Transverse colon (tissue), 4 donors: ENCODE measurements at places on chromosomes 5 and 9. TPM values are rescaled to one million over a fixed set of nuclear protein-coding genes. Genes with fewer than 3 reads are reported as not detected.
A peak's percentile ranks its signal among the peaks of the same experiment; 100 is the strongest.

DNA sequence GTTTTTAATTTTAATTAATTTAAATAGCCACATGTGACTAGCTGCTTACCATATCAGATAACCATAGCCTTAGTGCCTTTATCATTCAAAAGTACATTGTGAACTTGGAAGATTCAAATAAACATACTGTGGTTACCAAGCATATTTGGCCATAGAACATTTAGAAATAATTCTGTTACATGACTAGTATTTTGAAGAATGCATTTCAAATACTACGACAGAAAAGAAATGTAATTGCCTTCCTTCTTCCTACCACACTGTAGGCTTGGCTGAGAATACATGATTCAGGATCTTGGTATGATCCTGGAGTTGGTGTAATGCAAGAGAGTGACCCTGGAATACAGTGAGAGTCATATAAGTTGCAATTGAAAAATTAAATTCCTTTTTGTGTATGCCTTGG lies 109.7 kb upstream of the PCA3 start:
- no peak for DNase-seq

DNA sequence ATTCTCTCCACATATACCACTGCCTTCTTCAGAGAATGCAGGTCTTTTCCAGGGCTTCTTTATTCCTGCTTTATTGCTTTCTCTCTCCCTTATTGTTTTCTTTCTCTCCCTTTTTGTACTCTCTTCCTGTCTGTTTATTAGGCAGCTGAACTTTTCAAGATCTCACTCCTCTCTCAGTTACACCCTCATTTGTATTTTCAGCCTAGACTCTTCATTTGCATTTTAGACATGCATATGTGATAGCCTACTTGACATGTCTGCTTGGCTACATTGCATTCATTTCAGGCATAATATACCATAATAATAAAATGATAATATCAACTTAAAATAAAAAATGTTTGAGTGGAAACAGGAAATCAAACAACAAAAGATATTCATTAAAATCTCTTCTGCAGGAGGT lies 377.9 kb upstream of the TNC start:
- DNase-seq, result no peak

GRCh38 chr9:128771094-128771721 lies 519 bp downstream of the ZER1 start:
- peak; percentile 40 for DNase-seq

The SGCD gene
- 0.37 TPM for total RNA-seq

GRCh38 chr5:54383941-54384340 lies 71.6 kb upstream of the HSPB3 start:
- no peak for DNase-seq

DNA sequence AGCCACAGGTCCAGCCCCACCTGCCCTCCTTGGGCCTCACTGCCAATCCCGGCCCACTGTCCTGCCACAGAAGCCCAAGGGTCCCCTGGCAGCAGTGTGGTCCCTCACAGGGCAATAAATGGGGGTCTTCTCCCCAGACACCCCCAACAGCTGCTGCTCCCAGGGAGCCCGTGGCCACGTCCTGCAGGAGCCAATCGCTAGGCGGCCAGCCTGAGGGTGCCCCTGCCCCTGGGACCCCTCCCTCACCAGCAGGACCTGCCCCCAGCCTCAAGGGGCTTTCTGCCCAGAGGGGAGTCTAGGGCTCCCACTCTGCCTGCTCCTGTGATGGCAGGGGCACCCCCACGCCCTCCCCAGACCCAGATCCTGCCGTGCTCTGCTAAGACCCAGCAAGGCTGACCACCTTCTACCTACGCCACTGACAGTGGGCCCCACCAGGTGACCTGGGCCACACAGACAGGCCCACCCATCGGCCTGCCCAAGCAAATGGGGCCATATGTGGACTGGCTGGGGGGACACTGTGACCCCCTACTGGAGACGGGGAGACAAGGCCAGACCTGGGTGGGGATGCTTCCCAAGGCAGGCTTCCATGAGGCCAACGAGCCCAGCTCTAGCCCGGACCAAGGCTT lies 17.0 kb downstream of the NOTCH1 start:
- DNase-seq, result no peak

DNA sequence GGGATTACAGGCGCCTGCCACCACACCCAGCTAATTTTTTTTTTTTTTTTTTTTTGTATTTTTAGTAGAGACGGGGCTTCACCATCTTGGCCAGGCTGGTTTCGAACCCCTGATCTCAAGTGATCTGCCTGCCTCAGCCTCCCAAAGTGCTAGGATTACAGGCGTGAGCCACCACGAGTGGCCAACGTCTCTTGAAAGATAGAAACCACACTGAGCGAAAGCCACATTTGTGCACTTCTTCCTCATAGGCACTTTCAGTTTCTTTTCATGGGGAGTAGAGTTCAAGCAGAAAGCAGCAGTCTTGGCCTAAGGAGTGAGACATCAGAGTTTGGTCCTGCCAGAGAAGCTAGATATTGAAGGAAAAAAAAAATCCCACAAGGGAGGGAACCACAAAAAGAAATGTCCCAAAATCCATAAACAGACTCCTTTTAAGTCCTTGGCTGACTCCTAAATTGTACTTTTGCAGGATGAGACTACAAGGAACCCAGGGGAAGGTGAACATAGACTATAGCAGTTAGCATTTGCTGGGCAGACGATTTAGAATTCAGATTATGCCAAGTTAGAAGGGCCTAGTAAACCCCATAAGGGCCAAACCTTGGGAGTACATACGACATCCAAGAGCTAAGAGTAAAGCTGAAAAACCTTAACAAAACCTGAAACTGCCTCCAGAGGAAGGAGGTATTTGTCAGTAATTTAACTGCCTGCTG lies 43.9 kb upstream of the GLIPR2 start:
- peak; percentile 28 for DNase-seq

GRCh38 chr5:172531704-172532026 lies 77.3 kb upstream of the SH3PXD2B start:
- DNase-seq, result no peak

- DNase-seq, result no peak
Measured at GRCh38 chr5:60410427-60410826, 289.5 kb downstream of the DEPDC1B start.

GRCh38 chr9:19087106-19088000 lies 15.4 kb downstream of the HAUS6 start:
- no peak for DNase-seq

- DNase-seq, result no peak
Measured at GRCh38 chr5:146703899-146704298, 174.7 kb downstream of the PPP2R2B start.

DNA sequence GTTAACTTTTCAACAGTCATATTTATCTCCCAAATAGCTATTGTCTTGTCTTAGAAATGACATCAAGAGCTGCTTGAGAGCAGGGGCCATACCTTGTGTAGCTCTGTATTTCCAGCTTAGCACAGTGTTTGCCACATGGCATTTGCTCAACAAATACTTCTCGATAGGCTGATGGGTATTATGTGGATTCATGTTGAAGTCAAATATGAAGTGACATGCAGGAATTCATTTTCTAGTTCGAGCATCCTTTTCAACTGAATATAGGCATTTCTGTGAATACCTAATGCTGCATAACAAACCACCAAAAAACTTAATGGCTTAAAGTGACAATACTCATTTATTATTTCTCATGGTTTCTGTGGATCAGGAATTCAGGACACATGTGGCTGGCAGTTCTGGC lies 125.6 kb downstream of the TLE1 start:
- DNase-seq, result no peak

- DNase-seq, result no peak
Measured at GRCh38 chr5:1380910-1381309, 36.0 kb upstream of the CLPTM1L start.
